ENCODE measurements at places on chromosomes 7 and 10.

- DNase-seq: peak; percentile 65
Measured at GRCh38 chr7:85023066-85023712, 163.7 kb downstream of the SEMA3D start.

- no peak for DNase-seq
Measured at GRCh38 chr7:39027491-39027890, 49.8 kb downstream of the POU6F2 start.

DNA sequence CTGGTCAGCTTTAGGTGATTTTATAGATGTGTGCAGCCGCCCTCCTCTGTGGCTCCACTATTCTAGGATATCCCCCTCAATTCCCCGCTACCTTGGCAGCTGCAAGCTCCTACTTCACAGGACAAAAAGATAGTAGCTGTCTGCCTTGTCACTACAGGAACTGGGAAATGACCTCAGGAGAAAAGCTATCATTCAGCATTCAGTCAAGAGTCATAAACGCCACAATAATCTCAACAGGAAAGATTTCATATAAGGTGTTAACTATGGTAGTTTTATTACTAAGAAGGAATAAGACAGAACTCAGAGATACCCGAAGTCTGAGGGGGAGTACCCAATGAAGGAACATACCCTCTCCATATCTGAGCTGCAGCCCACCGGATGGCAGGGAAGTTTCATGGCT lies 63.9 kb downstream of the CRPPA start:
- DNase-seq: no peak

DNA sequence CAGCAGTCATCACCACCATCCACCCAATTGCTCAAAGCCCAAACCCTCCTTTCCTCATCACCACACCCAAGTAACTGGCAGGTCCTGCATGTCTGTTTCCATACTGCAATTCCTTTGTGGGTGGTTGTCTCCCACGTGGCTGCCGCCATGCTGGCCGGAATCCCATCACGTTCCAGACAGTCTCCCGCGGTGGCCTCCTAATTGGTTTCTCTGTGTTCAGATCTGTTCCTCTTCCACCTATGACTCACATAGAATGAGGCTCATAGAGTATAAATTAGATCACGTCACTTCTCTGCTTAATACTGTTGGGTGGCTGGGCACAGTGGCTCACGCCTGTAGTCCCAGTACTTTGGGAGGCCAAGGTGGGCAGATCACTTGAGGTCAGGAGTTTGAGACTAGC lies 813.0 kb downstream of the TYW1 start:
- DNase-seq: no peak

- DNase-seq: no peak
Measured at GRCh38 chr7:10696064-10696463, 277.6 kb upstream of the PHF14 start.

DNA sequence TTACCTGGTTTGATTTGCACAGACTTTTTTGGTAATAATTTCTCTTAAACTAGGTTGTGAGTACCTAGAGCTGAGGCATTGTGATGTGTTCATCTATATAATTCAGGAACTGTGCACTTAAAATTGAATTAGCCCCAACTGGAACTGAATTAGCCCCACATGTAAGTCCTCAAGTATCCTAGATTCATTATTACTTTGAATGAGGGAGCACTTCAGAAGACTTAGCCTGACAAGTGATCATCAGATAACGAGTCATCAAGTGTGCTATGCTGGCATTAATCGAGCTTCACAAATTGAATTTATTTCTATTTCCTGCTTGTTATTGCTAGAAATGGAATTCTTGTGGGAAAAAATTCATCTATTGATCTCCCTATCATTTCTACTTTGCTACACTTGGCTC lies 323.4 kb upstream of the SEMA3D start:
- no peak for DNase-seq

DNA sequence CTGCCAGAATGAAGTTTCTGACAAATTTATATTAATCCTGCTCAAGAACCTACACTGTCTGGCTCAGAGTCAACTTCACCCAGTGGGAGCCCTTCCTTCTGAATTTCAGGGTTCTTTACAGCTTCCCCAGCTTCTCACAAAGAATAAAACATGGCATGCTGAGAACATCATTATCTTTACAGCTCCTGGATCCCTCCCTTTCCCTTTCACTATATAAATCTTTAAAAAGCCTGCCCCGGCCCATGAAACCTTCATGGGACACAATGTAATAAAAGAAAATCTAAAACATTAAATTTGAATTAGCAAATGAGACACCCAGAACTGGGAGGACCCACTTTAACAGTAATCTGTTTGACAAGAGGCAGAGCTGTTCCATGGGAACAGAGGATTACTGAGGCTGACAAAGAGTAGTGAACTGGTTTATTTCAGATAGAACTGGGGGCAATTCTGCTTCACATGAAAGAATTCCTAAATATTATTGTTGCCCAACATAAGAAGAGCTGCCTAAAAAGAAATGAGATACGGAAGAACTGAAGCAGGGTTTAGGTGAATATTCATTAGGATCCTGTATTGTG lies 222.8 kb downstream of the THSD7A start:
- DNase-seq: peak; percentile 18

GRCh38 chr7:98784216-98784785 lies 85.5 kb downstream of the TMEM130 start:
- no peak for DNase-seq

GRCh38 chr10:93461109-93461806 lies 20.9 kb downstream of the MYOF start:
- DNase-seq: no peak

- DNase-seq: peak; percentile 95
Measured at GRCh38 chr10:26486990-26487850, 49.1 kb downstream of the APBB1IP start.

DNA sequence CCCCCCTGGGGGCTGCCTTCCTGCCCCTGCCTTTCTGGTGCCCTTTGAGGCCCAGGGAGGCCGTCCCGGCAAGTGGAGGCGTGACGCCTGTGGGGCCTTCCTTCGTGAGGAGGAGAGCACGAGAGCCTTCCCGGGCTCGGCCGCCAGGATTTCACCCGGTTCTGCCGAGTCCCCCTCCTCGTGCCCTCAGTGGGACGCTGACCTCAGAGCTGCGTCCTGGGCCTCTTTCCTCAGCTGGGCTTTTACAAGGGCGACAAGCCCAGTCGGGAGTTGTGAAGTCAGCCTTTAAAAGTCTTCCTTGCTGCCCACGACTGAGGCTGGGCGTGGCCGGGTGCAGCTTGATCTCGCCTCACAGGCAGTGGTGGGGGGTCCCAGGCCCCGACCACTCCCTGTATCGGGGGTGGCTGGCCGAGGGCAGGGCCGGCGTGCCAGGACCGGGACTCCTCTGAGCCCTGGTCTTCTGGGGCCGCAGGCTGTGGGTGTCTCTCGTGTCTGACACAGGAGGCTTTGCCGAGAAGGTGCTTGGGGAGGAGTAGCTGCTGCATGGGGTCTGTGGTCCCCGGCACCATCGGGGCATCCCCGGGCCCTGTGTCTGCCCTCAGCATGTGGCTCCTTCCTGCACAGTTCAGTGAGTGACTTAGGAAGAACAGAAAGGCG lies 41.8 kb downstream of the FAM20C start:
- DNase-seq: peak; percentile 68

DNA sequence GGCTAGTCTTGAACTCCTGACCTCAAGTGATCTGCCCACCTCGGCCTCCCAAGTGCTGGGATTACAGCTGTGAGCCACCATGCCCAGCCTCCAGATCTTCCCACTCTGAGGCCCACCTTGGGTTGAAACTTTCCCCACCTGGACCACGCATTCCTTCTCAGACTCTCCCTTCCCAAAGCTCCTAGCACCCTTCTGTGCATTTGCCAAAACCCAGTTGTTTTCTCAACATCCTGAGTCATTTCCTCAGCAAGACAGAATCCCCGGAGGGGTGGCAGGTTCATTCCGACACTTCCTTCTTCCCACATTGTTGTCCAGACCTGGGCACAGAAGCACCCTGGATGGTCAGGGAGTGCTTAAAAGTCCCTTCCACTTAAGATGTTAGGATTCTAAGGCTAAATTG lies 28.9 kb downstream of the BAG3 start:
- DNase-seq: peak; percentile 71

- DNase-seq: no peak
Measured at GRCh38 chr7:31082447-31082846, 30.3 kb downstream of the ADCYAP1R1 start.

DNA sequence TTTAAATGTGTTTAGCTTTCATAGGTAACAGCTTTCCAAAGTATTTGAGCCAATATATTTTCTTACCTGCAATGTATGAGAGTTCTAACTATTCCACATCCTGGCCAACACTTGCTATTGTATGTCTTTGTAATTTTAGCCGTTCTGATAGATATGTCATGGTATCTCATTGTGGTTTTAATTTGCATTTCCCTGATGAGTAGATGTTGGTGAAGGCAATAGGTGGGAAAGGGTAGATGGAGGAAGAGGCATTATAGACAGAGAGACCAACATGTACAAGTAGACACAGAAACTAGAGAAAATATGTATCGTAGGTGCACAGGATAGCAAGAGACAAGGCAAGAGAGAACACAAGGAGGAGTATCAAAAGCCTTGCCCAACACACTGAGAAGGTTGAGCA lies 54.8 kb upstream of the CCDC71L start:
- no peak for DNase-seq

- DNase-seq: no peak
Measured at GRCh38 chr7:155702616-155703015, 58.2 kb downstream of the RBM33 start.

DNA sequence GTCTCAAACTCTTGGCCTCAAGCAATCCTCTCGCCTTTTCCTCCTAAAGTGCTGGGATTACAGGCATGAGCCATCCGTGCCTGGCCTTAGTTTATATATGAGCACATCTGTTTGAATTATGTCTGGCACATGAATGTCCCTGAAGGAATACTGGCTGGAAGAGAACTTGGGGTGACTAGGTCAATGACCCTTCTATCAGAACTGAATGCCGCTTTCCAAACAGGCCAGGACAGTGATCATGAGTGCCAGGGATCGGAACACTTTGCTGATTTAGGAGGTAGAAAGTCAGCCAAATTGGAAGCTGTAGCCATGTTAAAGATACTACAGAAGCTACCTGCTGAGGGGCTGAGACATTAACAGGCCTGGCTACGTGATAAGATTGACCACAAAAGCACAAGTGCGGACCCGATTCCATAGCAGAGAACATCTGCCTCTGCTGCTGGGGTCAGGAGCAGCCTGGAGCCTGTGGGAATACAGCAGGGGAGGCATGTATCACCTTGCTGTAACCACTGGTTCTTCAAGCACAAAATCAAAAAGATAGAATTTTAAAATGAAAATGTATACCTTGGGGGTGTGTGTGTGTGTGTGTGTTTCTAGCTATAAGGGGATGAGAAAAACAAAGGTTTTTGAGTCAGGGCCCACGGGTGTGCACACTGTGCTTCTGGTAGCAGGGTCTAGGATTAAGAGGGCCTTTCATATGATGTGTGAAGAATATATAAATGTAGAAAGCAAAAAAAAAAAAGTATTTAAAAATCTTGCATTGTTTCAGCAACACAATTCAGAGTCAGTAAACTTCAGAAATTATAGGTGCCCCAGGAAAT lies 293.7 kb downstream of the BBS9 start:
- no peak for DNase-seq

- DNase-seq: no peak
Measured at GRCh38 chr7:149377386-149377785, 83.5 kb downstream of the ZNF777 start.

GRCh38 chr10:1923586-1923985 lies 186.3 kb upstream of the ADARB2 start:
- no peak for DNase-seq

DNA sequence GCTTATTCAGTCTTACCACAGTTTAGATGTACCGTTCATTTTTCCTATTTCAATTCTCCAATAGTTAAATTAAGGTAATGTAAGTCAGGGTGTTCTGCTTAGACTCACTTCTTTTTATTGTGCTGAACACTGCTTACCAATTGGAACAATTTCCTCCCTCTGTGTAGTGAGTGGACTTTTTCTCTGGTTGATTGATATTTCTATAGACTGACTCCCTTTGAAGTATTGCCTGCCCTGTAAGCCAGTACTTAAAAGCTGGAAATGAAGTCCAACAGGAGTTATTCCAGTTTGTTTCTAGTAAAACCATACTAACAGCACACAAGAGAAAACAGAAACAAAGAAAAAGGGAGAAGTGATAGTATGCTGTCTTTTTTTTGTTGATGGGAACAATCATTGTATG lies 1674.9 kb downstream of the REEP3 start:
- no peak for DNase-seq

GRCh38 chr7:46322937-46323336 lies 401.9 kb upstream of the IGFBP3 start:
- no peak for DNase-seq

DNA sequence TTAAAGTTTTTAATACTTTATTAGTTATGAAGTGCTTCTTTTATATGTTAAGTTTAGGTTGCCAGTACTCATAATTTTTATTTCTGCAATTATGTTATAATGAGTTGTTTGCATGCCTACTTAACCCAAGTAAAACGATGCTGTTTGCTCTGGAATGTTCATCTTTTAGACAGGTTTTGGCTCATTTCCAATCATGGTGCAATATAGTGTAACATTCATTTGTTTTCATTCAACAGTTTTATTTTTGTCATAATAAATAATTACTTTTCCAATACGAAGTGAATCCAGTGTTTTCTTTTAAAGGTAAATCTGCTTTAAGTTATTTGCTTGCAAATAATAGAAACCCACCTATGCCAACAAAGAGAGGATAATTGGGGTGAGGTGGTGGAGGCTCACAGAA lies 22.1 kb downstream of the ARL5B start:
- peak; percentile 78 for DNase-seq

- no peak for DNase-seq
Measured at GRCh38 chr7:77501192-77501515, 35.9 kb upstream of the PTPN12 start.

GRCh38 chr7:70596598-70596913 lies 535.4 kb upstream of the GALNT17 start:
- no peak for DNase-seq

GRCh38 chr7:41971640-41972187 lies 265.3 kb downstream of the GLI3 start:
- DNase-seq: no peak

GRCh38 chr7:158267742-158268435 lies 319.7 kb downstream of the PTPRN2 start:
- DNase-seq: no peak

DNA sequence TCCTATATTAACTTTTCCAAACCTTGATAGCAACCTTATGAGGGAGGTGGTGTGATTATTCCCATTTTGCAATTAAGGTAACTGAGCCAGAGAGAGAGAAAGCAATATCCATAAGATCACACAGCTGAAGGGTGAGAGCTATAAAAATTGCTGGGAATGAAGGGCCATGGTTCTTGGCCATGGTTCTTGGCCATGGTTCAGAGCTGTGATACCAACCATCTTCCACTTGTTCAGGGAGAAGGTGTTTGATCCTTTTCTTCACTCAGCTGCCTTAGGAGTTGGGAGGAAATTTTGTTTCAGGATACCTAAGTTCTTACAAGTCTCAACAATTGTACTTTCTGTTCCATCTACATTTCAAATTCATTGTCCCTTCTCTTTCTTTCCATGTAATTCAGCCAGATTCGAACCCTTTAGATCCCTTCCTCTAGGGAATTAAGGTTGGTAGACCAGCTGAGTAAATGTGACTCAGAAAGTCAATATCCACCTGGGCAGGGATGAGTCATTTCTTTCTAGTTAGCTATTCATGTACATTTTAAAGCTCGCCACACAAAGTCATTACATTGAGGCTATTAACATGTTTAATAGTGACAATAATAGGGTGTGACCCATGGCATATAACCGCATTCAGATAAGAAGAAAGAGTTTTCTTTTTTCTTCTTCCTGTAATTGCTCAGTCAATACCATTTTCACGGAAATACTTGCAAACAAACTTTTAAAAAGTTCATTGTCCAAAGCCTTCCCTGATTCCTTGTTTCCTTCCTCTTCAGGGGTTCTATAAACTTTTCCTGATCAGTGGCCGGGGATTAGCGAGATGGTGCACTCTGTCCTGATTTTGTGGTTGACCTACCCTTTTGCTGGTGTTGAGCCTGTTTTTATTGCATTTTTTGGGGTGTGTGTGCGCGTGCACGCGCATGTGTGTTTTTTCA lies 143.4 kb downstream of the TCF7L2 start:
- peak; percentile 66 for DNase-seq
